ENCODE measurements at places on chromosomes 11 and 22.

DNA sequence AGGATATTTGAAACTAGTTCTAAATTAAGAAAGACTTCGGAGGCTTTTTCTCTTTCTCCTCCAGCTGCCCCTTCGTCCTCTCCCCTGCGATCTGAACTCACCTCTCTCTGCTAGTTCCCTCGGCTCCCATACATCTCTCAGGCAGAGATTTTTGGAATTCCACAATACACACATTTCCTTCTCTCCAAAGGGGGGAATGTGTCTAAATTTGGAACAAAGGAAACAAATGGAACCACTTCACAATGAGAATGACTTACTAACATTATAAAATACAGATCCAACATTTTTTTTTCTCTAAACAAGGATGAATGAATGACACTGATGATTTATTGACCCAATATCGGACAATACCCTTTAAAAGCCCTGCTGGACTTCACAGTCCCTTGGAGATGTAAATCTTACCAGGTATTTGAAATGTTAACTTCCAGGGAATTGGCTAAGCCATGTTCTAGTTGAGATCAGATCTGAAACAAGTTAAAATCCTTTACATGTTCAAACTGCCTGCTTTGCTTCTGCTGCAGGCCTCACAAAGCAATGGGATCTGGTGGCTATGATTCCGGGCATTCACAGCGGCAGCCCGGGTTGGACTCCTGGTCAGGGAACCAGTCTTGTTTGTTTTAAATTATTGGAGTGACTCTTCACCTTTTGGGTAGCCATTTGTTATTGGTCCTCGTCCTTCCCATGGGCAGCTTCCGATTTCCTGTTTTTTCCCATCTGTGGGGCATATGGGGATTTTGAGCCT lies 20.5 kb upstream of the GSTP1 start:
- peaks cover 19% of the 10 kb centered on the region for H3K4me1 ChIP-seq
- no peak overlapping the region for H3K27ac ChIP-seq
- no peaks in the 10 kb centered on the region for H3K36me3 ChIP-seq
- no peak overlapping the region for H3K4me3 ChIP-seq
- DNase-seq = no peak

- H3K4me3 ChIP-seq = no peak overlapping the region
- H3K27ac ChIP-seq = no peak overlapping the region
- H3K36me3 ChIP-seq = no peaks in the 10 kb centered on the region
These were observed 173.7 kb downstream of the CEP164 start for GRCh38 chr11:117501237-117501898.

GRCh38 chr11:77598195-77598594 lies 8.4 kb downstream of the AQP11 start:
- peaks cover 8% of the 10 kb centered on the region for H3K4me1 ChIP-seq
- H3K27ac ChIP-seq = no peak overlapping the region
- H3K36me3 ChIP-seq = no peaks in the 10 kb centered on the region
- H3K4me3 ChIP-seq = no peak overlapping the region

GRCh38 chr22:27135031-27135981 lies 477.9 kb downstream of the MIAT start:
- peaks cover 15% of the 10 kb centered on the region for H3K27me3 ChIP-seq
- DNase-seq = peak; percentile 45
- no peaks in the 10 kb centered on the region for H3K36me3 ChIP-seq
- H3K27ac ChIP-seq = no peak overlapping the region
- no peaks in the 10 kb centered on the region for H3K4me1 ChIP-seq

DNA sequence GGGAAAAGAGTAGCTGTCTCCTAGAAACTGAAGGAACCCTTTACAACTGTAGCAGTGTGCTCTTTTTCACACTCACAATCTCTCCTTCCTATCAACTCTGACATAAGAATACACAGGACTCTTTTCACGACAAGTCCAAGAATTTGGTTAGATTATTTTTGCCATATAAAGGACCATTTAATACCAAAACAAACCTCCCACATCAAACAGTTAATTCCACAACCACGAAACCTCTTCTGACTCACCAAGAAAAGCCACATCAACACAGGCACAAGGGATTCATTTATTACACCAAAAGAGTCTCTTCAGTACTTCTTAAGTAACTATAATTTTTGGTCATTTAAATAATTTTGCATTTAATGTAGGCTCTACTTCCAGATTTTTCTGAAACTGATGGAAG lies 222.6 kb upstream of the PITPNB start:
- H3K4me1 ChIP-seq = peaks cover 5% of the 10 kb centered on the region
- no peaks in the 10 kb centered on the region for H3K36me3 ChIP-seq
- H3K27me3 ChIP-seq = no peaks in the 10 kb centered on the region
- peak overlapping the region; percentile 24 for H3K27ac ChIP-seq
- H3K4me3 ChIP-seq = no peak overlapping the region

DNA sequence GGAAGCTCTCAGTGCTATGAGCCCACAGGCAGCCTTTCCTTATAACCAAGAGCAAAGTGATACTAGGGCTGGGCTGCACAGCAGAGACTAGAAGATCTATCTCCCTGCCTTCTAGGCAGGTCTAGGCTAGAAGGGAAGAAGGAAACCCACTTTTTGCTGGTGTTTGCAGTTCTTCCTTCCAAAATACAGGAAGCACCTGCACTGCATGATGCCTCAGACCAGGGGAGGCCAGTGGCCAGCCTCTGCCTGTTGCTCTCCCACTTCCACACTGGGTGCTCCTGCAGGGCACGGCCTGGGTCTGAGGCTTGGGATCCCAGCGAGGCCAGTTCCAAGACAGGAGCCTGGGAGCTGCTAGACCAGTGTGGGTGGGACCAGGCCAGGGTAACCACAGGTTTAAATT lies 6.0 kb upstream of the UCP3 start:
- H3K27ac ChIP-seq = no peak overlapping the region
- no peak overlapping the region for H3K4me3 ChIP-seq
- H3K36me3 ChIP-seq = peaks cover 13% of the 10 kb centered on the region
- H3K4me1 ChIP-seq = peaks cover 25% of the 10 kb centered on the region

DNA sequence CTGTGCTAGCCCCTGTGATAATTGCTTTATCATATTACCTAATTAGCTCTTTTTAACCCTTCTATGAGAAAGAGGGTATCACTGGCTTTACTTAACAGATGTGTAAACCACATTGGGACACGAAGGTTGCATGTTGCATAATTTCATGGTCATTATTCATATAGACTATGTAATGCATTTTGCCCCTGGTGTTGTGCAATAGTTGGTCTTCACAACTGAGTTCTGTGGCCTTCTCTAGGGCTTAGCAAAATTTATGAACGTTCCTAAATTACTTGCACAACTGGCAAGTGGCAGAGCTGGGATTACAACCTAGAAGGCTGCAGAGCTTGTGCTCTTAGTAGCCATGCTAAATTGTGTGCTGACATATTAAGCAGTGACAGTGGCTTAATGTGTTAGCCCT lies 34.6 kb upstream of the PDGFD start:
- H3K27me3 ChIP-seq = no peaks in the 10 kb centered on the region
- H3K4me1 ChIP-seq = no peaks in the 10 kb centered on the region
- H3K4me3 ChIP-seq = no peak overlapping the region
- H3K27ac ChIP-seq = no peak overlapping the region
- no peak for DNase-seq
- no peaks in the 10 kb centered on the region for H3K36me3 ChIP-seq

GRCh38 chr11:94732617-94733281 lies 35.4 kb upstream of the AMOTL1 start:
- peak overlapping the region; percentile 58 for H3K27ac ChIP-seq
- no peaks in the 10 kb centered on the region for H3K27me3 ChIP-seq
- no peaks in the 10 kb centered on the region for H3K36me3 ChIP-seq
- H3K4me3 ChIP-seq = no peak overlapping the region
- no peak for DNase-seq
- H3K4me1 ChIP-seq = peaks cover 26% of the 10 kb centered on the region

DNA sequence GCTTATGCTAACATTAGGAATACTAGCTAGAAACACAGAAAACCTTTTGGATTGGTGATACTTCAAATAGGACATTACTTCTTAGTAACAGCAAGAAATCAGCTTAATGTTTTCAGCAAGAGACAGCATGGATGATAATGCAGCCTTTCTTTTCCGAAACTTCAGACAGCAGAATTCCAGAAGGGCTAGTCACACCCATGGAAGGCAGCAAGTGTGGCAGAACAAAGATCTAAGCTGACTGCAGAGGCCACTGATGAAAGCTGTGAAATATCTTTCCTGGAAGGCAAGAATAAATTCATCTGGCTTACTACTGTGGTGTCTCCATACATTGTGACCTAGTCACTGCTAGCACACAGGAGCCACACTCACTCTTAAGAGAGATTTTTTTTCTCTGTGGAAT lies 100.3 kb downstream of the CCDC83 start:
- no peak overlapping the region for H3K4me3 ChIP-seq
- DNase-seq = no peak
- H3K36me3 ChIP-seq = peaks cover 57% of the 10 kb centered on the region
- no peaks in the 10 kb centered on the region for H3K27me3 ChIP-seq
